Putamen (tissue), 1 donor: ENCODE measurements at places on chromosomes 2 and 18.

DNA sequence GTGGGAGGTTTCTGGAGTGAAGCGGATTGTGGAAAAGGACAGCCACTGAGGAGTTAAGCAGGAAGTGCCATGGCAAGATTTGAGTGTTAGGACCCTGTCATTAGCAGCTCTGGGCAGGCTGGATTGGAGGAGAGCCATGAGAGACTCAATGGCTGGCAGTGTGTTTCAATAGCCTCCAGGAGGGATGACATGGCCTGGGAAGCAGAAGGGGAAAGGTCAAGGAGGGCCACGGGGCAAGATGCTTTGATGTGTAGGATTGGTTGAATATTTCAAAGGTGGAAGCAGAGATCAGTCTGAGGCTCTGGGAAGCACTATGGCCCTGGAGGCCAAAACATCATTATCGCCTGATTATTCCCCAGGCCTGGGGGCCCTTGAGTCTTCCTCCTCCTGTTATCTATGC, 229.0 kb upstream of the HS6ST1 start:
- no peak for DNase-seq

DNA sequence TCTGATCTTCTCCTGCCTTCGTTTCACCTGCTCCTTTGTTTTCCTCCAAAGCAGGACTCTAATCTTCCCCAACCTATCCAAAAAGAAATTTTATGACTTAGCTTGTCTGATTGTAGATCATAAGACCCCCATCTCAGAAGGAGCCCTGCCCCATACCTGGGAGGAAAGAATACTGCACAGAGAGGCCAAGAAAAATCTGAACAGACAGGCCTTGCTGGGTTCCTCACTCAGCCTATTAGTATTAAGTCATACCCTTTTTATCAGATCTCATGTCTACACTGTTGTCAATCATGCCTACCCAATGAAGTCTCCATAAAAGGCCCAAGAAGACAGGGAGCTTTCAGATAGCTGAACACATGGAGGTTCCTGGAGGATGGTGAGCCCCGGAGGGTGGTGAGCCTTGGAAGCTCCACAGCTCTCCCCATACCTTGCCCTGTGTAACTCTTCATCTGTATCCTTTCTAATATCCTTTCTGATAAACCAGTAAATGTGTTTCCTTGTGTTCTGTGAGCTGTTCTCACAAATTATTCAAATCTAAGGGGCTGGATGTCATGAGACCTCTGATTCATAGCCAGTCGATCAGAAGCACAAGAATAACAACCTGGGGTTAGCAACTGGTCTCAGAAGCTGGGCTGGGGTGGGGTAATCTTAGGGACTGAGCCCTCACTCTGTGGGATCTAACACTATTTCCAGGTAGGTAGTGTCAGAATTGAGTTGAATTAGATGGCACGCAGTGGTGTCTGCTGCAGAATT, 108.8 kb downstream of the SPOPL start:
- DNase-seq = no peak

GRCh38 chr2:167478196-167478595, 589.9 kb downstream of the XIRP2 start:
- DNase-seq = no peak

DNA sequence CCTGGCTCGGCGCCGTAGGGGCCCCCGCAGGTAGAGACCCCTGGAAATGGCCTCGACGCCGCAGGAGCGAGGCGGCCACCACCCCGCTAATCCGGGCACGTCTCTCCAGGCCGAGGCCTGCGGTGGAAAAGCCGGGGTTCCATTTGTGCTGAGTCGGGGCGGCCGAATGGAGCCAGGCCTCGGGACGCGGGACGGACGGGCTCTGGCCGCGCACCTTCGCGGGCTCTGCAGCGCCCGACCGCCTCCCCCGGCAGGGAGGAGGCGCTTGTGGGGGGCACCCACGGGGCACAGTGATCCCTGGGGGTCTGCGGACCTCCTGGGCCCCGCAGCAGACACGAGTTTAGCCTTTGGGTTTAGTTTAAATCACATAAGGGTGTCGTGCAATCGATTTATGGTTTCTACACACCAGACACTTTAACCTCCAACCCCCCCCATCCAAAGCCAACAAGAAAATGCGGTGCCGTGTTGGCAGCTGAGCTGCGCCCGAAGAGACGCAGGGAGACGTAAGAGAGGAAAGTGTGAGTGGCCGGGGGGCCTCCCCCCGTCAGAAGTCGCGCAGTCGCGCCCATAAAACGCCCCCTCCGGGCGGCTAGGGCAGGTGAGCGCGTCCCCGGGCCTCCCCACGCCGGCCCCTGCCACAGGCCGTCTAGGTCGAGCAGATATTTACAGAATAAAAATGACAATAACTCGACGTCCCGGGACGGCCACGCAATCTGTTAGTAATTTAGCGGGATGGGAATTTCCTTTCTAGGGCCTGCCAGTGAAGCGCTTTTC, 1.0 kb upstream of the NFATC1 start:
- DNase-seq = no peak

DNA sequence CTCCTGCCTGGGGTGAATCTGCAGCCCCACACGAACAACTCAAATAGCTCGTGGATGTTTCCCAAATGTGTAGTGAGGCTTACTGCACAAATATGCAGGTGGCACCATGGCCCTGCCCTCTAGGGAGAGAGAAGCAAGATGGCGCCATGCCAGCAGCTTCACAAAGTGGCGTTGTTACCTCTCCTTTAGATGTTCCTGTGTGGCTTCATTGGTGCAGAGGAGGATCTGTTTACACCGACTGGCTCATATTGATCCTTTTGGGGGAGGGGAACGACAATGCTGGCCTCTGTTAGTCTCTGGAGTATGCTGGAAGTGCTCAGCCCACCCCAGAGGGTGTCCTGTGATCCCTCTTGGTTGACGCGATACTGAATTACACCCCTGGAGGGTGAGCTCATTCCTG, 99.5 kb upstream of the GATA6 start:
- no peak for DNase-seq

DNA sequence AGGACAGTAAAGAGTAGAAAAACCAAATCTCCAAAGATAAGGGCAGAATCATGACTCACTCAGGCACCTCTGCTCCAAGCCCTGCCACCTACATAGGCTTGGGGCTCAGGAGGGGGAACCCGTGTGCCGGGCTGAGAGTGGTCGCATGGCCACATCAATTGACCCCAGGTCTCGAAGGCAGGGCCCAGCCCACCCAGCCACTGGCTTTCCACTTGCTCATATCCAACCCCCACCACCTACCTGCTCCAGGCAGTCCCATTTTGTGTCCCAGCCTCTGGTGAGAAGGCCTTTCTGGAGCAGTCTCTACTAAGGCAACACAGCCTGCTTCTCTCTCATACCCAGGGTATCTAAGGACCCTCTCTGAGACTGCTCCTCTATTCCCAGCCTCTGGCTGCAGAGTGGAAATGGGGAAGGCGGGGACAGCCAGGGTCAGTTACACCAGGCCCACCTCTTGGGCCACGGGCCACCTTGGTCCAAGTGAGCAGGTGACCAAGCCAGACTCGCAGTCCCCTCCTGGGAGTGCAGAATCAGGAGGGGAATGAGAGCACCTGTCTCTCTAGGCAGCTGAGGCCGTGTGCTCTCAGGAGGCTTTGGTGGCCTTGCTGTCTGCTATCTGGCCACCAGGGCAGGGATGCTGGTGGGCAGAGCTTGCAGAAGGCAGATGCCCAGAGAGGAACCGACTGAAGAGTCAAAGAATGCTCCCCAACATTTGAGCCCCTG, 20.8 kb downstream of the TFCP2L1 start:
- no peak for DNase-seq

GRCh38 chr18:48813833-48814489, 136.8 kb downstream of the SMAD7 start:
- DNase-seq = no peak

DNA sequence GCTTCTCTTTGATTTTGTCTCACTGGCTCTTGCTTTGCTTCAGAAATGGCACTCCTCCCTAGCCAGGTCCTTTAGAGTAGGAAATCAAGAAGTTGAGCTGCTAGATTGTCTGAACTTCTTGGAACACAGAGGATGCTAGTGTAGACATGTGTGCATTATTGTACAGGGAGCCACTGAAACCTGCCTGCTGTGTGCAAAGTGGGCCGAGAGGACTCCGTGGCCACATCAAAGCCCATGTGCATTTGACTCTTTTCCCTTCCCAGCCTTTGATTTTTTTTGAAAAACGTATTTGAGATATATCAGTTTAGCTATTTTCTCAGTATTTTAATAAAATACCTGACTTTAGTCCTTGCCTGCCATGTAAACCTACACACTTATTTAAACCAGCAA, 83.1 kb downstream of the TMEM247 start:
- no peak for DNase-seq

- DNase-seq = no peak
Observed at GRCh38 chr2:97747716-97748115, 34.3 kb downstream of the ZAP70 start.

DNA sequence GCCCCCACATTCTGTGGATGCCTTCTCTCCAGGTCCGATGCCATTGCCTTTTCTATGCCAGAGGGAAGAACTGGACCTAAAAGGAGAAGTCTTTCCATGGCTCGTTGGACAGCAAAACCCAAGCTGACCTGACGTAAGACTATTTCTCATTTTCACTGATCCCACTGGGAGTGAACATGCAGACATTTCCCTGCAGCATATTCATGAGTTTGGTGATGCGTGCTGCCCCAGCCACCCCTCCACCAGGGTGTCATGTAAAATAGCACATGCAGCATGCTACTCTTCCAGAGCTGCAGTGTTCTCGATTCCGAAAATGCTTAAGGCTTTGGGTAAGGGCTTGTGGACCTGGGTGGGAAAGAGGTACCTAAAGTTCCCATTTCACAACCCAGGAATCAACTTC, 221.2 kb downstream of the UXS1 start:
- no peak for DNase-seq

DNA sequence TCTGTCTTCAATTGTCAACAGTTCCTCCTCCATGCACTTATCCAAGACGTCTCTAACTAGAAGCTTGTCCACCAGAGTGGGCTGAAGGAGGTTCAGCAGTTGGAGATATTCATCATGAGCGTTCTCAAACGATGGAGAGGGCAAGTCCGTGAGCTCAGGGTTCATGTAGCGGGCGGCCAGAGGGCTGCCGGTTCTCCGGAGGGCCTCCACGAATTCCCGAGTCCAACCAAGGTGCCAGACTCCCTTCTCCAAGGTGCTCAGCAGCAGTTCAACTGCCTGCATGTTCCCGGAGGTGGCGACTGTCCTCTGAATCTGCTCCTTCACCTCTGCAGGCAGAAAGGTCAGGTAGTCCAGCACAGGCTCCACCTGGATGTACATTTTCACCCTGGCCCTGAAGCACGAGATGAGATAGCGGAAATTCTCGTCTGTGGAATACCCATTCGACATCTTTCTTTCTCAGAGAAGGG, 590 bp downstream of the IFIH1 start:
- no peak for DNase-seq

DNA sequence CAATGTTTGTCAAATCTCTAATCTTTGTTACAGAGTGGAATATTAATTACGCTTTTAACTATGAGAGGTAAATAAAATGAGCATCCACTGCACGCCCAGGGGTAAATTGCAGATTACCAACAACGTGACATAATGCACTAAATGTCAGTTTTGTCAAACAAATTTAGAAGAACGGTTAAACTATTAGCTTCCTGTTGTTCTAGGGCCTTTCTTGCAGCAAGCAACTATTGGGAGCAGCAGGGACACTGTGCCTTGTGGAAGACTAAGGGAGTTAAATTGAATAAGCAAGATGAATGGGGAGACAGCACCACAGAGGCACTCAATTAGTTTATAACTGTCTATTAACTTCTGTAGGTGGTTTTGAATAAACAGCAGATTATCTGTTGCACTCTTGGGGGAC, 391.0 kb upstream of the RAB12 start:
- DNase-seq = no peak

GRCh38 chr2:108614043-108614545, 79.8 kb downstream of the LIMS1 start:
- DNase-seq = no peak

GRCh38 chr2:74474899-74475298, 2.4 kb upstream of the MRPL53 start:
- DNase-seq = no peak

- DNase-seq = no peak
Observed at GRCh38 chr2:128444816-128445522, 126.3 kb upstream of the HS6ST1 start.

DNA sequence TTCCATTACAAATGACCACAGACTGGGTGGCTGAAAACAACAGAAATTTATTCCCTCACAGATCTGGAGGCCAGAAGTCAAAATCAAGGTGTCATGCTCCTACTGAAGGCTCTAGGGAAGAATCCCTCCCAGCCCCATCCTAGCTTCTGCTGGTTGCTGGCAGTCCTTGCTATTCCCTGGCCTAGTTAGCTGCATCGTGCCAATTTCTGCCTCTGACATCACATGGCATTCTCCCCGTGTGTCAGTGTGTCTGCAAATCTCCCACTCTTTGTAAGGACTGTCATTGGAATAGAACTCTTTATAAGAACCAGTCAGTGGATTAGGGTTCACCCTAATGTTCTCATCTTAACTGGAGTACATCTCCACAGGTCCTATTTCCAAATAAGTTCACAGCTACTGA, 30.5 kb upstream of the NCKAP5 start:
- no peak for DNase-seq

DNA sequence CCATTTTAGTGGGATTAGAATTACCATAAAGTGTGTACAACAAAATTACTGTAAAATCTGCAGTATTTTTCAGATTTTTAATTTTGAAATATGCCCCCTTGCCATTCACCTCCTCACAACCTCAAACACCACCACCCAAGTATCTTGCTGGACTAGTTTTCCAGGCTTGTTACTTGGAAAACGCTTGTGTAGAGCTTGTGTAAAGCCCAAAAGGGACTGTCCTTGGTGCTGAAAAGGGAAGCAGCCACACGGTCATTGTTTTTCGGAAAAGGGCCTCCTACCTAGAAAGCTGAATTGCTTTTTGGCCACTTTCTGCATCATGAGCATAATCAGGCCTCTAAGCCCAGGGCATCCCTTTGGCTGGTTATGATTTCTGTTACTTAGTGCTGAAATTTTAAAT, 563.4 kb downstream of the LRRTM4 start:
- DNase-seq = no peak

GRCh38 chr2:42839809-42840501, 47.6 kb upstream of the HAAO start:
- no peak for DNase-seq

- no peak for DNase-seq
Observed at GRCh38 chr2:86292571-86293515, 44.6 kb downstream of the REEP1 start.
